ENCODE measurements at places on chromosomes 13 and 19. TPM values are rescaled to one million over a fixed set of nuclear protein-coding genes. Genes with fewer than 3 reads are reported as not detected.

TMIGD2 gene
- 0.48 TPM for total RNA-seq

SCGB2B2 gene
- total RNA-seq: 0.32 TPM

ZNF667 gene
- total RNA-seq: 14.6 TPM

ZMYM2 gene
- 199 TPM for total RNA-seq

ZNF132 gene
- total RNA-seq: 11.9 TPM

FCAR gene
- total RNA-seq: not detected

IFNL1 gene
- total RNA-seq: not detected

DIRAS1 gene
- total RNA-seq: 3.2 TPM

ONECUT3 gene
- total RNA-seq: not detected

COX6B2 gene
- total RNA-seq: not detected

CEACAM4 gene
- total RNA-seq: not detected

KHSRP gene
- 85.5 TPM for total RNA-seq

BCL2L12 gene
- 3.1 TPM for total RNA-seq

CD37 gene
- 6.5 TPM for total RNA-seq

CYP4F2 gene
- not detected for total RNA-seq

GAPDHS gene
- total RNA-seq: not detected

IZUMO2 gene
- not detected for total RNA-seq

RFPL4A gene
- total RNA-seq: 0.58 TPM

TIMM13 gene
- total RNA-seq: 17.5 TPM

GPC6 gene
- total RNA-seq: 126 TPM
